ENCODE measurements at places on chromosomes 11 and 22.

GRCh38 chr22:28930357-28931007 is 47.1 kb downstream of the ZNRF3 start:
- no peak for DNase-seq

DNA sequence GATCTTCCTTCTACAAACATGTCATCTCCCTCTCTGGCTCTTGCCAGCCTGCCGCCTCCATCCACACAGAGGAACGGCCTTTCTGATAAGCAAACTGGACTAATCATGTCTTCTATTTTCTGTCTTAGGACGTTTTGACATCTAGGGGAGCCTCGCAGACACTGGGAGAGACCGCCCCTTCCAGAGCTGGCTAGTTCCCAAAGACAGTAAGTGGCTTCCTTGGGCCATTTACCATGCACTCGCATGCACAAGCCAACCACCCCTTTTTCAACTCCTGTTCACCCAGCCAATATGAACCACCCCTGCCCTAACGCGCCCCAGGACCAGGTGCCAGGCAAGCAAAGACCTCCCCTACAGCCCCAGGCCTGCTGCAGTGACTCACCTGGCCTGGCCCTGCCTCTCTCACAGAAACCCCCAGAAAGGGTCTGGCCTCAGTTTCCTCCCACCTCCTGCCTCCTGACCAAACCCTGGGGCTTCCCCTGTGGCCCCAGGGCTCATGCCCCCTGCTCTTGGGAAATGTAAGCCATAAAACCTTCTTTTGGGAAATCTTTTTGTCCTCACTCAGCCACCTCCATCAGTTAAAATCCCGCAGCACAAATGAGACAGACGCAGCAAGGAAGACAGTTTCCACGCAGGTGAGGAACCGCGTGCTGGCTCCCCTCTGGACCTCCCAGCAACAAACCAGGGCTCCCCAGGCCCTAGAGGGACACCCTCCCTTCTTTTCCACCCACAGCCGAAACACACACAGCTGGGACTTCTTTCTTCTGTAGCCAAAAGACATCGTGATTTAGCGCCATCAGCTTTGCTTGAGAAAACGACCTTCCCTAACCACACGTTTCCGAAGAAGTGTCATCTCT is 38.5 kb downstream of the SHANK2 start:
- no peak for DNase-seq

DNA sequence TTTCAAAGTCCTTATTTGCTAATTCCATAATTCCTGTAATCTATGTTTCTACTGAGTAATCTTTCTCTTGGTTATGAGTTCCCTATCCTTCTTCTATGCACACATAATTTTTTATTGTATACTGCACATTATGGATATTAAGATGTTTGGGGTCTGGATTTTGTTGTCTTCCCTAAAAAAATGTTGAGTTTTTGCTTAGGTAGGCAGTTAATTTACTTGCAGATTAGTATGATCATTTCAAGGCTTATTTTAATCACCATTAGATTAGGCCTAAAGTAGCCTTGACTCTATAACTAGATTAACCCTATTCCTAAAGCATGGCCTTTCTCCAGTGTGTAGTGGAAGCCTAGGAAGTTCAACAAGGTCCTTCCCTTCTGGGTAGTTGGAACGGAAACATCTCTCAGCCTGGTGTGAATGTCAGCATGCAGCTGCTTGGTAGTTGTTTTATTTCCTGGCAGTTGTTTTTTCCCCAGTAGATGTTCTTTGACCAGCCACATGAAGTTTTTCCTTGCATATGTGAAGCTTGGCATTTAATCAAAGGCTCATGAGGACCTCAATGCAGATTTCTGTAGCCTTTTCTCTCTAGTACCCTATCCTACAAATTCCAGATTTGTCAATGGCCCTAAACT is 419.3 kb upstream of the NARS2 start:
- no peak for DNase-seq

DNA sequence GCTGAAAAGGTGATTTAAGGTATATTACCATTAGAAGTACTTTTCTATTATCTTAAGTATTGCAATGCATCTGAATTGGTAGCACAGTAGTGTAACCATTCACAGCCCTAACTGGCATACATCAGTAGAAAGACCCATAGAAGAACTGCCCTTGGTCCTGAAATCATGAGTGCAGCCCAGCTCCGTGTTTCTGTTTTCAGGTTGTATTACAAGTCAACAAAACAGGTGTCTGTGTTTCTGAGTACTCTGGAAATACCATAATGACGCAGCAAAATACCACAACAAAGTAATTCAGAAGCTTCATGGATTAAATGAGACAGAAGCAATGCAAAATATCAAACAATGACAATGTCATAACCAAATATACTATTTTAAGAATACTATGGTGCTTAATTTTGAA is 226.3 kb downstream of the OPCML start:
- no peak for DNase-seq

GRCh38 chr11:68313574-68314202 is 1.3 kb downstream of the LRP5 start:
- peak; percentile 42 for DNase-seq

- DNase-seq, result no peak
Measured at GRCh38 chr11:32905028-32905667, 12.5 kb downstream of the QSER1 start.

- DNase-seq, result no peak
Measured at GRCh38 chr22:37211866-37212173, 457 bp downstream of the SSTR3 start.

DNA sequence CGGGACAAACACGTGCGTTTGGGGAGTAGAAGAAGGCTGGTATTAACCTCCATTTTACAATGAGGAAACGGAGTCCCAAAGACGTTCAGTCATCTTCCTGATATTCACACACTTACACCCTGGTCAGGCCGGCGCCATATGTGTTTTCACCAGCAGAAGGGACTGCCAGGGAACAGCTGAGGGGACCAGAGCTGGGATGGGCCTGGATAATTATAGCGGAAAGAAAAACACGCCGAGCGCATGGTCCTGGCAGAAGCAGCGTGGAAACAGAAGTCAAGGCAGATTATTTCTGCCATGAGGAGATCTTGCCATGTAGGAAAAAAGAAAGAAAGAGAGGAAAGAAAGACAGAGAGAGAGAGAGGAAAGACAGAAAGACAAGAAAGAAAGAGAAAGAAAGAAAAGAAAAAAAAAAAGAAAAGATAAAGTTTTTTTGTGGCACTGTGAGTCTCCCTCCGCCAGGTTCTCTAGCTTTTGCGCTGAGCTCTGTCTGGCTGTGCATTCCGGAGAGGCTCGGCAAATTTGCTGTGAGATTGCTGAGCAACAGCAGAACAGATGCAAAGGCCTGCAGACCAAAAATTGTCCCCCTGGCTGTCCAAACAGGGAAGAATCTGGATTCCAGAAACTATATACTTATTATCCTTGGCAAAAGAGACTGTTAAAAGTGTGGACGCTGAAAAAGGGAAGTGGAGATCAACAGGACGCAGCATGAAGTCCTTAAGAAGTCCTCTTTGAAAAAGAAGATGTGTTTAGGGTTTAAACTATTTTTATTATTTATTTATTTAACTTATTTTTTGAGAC is 1.3 kb upstream of the UCP2 start:
- no peak for DNase-seq

DNA sequence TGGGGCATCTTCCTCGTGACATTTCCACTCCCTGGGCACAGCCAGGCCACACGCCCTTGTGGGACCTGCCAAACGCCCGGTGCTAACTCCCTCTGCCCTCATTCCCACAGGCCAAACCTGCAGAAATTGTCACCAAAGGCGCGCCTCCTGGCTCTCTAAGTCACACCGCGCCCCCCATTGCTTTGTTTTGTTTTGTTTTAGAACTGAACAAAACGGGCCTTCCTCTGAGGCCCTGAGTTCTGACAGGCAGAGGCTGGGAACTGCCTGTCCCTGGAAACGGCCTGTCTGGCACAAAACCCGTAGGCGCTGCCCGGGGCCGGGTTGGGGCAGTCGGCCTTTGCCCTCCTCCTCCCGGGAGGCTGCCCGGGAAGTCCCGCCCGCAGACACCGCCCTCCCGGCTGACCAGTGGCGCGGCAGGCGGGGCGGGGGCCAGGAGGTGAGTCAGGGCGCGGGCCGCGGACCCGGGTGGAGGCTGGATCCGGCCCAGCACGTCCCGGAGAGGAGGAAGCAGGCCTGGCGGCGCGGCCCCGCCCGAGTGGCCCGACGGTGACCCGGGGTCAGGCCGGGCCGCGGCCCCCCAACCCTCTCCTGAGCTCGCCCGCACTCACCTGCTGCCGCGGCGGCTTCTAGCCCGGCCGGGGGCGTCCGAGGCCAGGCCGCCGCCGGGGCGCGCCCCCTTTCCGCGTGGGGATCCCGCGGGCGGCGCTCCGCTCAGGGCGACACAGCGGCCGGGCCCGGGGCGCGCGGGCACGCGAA is 465 bp downstream of the SUN2 start:
- peak; percentile 78 for DNase-seq

DNA sequence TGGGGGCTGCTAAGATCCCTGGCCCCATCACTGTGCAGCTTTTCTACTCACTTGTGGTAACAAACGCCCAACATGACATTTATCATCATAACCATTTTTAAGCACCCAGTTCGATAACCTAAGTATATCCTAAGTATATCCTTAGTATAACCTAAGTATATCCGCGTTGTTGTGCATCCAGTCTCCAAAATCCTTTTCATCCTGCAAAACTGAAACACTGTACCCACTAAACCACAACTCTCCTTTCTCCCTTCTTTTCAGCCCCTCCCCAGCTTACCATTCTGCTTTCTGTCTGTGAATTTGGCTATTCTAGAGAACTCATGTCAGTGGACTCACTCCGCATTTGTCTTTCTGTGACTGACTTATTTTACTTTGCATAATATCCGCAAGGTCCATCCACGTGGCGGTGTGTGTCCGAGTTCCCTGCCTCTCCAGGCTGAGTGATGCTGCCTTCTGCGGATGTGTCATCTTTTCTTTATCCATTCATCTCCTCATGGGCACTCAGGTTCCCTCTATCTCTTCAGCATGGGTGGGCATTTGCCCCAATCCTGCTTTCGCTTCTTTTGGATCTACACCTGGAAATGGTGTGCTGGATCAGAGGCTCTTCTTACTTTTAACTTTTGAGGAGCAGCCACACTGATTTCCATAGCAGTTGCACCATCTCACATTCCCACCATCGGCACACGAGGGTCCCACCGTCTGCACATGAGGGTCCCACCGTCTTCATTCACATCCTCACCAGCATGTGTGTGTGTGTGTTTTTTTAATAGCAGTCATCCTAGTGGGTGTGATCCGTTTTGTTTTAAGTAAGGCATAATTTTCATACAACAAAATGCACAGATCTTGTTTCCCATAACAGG is 82.4 kb upstream of the CLDN5 start:
- no peak for DNase-seq

DNA sequence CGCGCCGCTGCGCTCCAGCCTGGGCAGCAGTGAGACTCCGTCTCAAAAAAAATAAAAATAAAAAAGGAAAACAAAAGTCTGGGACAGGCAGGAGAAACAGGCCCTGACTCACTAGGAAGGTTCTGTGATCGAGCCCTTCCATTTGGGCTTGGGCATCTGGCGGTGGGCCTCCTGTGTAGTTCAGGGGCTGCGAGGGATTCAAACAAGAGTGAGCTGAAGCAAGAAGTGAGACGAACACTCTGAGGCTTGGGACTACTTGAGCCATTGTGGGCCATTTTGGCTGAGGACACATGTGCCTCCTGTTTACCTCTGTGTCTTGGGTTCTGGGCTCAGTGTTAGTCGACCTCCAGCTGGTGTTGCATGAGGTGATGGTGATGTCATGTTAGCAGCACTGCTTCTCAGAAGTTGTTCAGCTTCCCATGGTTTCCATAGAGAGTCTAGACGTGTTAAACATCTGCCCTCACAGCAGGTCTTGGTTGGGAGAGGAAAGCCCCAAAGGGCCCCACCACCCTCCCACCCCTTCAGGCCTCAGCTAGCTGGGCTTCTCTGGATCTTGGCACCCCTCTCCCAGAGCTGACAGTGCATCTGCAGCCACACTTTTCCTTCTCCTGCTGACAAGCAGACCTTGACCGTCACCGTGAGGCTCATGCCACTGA is 57.8 kb downstream of the MED15 start:
- DNase-seq, result no peak

- DNase-seq, result no peak
Measured at GRCh38 chr22:26768952-26769351, 111.6 kb downstream of the MIAT start.

DNA sequence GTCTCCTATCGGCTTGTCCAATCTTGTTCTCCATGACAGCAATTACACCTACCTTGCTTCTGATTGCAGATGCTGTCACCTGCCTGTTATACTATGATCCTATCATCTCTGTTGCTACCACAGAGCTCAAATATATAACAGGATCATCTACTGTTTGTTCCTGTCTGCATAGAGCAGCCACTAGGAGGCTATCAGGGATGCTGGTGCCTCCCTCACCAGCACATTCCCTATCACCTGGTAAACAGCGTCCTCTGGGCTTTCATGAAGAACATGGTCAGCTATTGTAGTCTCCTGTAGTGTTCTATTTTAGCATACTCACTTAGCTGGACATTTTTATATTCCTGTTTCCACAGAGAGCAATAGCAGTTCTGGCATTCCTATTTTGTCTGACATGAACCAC is 87.8 kb upstream of the FAT3 start:
- DNase-seq, result no peak

- no peak for DNase-seq
Measured at GRCh38 chr22:35450824-35451569, 51.1 kb downstream of the MCM5 start.

DNA sequence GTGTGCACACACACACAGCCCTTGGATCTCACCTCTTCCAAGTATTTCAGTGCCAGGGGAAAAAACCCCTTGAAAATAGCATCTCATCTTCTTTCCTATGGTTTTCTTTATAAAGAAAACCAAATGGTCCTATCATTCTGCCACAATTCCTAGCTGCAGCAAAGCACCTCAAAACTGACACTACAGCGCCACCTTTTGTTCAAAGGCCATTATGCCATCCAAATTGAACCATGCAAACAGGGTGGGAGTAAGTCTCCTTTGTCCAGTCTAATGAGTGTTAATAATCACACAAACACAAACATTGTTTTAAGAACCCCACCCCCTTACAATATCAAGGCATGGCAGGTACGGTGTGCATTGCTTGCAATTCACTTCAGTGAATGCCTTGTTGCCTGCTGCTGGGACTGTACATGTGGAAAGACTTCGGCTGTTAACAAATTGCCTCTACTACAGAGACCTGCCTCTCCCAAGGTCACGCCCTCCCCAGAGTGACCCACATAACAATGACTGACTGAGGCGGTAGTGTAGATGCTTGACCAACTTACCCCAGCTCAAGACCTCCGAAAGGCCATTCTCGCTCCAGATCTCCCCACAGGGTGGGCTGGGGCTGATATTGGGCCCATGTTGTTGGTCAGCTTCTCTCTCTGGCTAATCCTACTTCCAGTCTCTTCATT is 31.7 kb downstream of the FAM181B start:
- peak; percentile 35 for DNase-seq

- peak; percentile 17 for DNase-seq
Measured at GRCh38 chr11:114315749-114316368, 19.7 kb downstream of the NNMT start.

GRCh38 chr11:77672264-77672663 is 34.7 kb upstream of the CLNS1A start:
- DNase-seq, result no peak

DNA sequence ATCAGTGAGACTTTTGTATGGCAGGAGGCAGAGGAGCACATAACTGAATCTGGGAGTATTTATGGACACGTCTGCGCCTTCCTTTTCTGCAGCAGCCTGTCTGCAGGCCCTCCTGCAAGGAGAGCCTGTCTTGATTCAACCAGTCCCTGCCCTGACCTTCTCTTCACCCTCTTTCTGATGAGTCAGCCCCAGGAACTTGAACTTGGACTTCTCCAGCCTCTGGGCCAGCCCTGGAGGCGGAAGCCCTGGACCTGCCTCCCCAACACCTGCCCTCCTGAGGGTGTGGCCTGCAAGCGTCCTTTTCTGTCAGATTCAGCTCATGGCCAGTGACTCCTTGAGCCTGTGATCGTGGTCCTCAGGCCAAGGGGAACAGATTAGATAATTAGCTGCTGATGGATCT is 20.0 kb downstream of the DAGLA start:
- DNase-seq, result no peak
